Activated CD4-positive, alpha-beta memory T cell treated with anti-CD3 and anti-CD28 coated beads, Interleukin-2, amount 10 ng/mL, durations not matched to agents 7 days and 5 days (primary cell): ENCODE measurements at places on chromosomes 16 and 17. TPM values are rescaled to one million over a fixed set of nuclear protein-coding genes. Genes with fewer than 3 reads are reported as not detected.

DNA sequence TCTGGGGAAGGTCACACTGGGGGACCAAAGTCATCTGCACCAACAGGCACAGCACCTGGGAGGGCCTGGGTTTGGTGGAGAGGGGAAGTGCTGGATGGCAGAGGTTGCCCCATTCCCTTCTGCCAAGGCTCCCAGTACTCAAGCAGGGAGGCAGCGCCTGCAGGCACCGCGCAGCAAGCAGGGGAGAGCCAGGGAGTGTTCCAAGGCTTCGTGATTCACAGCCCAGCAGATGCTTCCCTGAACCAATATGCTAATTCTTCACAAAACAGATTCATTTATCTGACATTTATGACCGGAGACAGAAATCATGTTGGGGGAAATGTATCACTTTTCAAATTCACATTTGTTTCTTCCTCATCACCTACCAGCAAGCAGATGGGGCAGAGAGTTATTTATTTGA, 13.4 kb upstream of the CDH5 start:
- H3K36me3 ChIP-seq: no peaks in the 10 kb centered on the region
- H3K4me1 ChIP-seq: no peaks in the 10 kb centered on the region
- no peak for DNase-seq
- no peak overlapping the region for H3K27ac ChIP-seq

- peaks cover 5% of the 10 kb centered on the region for H3K27me3 ChIP-seq
- no peaks in the 10 kb centered on the region for H3K36me3 ChIP-seq
- H3K4me1 ChIP-seq: no peaks in the 10 kb centered on the region
Measured at GRCh38 chr16:12927591-12927990, 26.2 kb downstream of the SHISA9 start.

CCDC144A gene
- 5.3 TPM for total RNA-seq

DNA sequence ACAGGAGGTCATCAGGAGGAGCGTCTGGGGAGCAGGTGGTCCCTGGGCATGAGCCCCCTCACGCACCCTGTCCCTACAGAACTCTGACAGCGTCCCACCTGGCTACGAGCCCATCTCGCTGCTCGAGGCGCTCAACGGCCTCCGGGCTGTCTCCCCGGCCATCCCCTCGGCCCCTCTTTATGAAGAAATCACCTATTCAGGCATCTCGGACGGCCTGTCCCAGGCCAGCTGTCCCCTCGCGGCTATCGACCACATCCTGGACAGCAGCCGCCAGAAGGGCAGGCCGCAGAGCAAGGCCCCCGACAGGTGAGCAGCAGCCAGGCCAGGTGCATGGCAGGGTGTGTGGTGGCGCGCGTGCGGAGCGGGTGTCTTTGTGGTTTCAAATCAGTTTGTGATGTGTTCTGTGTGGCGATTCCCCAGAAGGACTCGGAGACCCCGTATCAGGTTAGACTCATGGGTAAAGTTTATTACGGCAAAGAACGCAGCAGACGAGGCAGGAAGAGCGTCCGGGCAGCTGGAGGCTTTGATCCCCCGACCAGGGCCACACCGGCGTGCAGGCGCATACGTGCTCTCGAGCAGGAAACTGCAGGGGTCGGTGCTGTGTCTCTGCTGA, 11.8 kb upstream of the NUDT16L1 start:
- no peaks in the 10 kb centered on the region for H3K27me3 ChIP-seq
- H3K4me1 ChIP-seq: peaks cover 19% of the 10 kb centered on the region
- H3K36me3 ChIP-seq: peaks cover 23% of the 10 kb centered on the region
- no peak for DNase-seq
- H3K27ac ChIP-seq: no peak overlapping the region

DNA sequence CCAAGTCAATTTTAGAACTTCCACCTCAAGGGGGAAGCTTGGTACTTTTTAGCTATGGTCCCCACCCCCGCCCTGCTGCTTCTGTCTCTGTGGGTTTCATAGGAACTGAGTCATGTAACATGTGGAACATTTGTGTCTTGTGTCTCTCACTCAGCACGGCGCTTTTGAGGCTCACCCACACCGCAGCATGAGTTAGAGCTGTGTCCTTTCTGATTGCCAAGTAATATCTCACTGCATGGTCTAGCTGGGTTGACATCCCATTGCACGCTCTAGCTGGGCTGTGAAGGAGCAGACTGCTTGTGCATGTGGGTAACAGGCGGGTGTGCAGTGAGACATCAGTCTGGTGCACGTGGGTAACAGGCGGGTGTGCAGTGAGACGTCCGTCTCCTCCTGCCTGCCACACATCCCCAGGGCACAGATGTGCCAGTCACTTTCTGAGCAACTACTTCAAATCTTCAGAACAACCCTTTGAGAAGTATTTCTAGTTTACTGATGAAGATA, 26.4 kb upstream of the SLC7A5 start:
- H3K27ac ChIP-seq: peak overlapping the region; percentile 100
- no peaks in the 10 kb centered on the region for H3K27me3 ChIP-seq
- DNase-seq: peak; percentile 93
- H3K4me1 ChIP-seq: peaks cover 56% of the 10 kb centered on the region

DNA sequence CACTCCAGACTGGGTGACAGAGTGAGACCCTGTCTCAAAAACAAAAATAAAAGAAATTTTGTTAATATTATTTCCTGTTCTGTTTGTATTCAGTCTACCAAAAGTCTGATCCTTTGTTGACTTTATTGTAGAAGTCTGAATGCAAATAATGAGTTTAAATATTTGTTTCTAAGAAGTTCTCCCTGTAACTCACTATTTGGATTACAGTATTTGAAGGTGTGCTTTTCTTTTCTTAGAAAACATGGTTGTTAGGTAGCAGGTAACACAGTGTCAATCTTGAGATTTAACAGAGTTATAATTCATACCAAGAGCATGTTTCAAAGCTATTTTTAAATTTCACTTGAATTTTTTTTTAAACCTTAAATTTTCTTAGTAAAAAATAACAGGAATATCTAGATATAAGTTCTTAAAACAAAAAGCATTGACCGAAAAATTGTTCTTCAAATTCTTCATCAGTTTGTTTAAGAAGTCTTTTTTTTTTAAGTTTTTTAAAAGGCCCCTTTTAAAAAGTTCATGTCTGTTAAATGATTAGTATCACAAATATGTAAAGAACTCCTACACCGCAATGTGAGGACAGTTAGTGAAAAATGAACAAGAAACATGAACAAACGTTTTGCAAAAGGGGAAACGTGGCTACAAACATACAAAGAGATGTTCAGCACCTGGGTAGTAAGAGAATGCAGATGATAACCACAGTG, 35.0 kb downstream of the GAN start:
- no peak overlapping the region for H3K27ac ChIP-seq
- H3K4me1 ChIP-seq: peaks cover 6% of the 10 kb centered on the region
- no peaks in the 10 kb centered on the region for H3K27me3 ChIP-seq
- H3K36me3 ChIP-seq: peaks cover 32% of the 10 kb centered on the region
- DNase-seq: no peak

GRCh38 chr17:53141731-53142130, 681.0 kb upstream of the KIF2B start:
- no peak overlapping the region for H3K27ac ChIP-seq
- no peaks in the 10 kb centered on the region for H3K36me3 ChIP-seq
- H3K4me3 ChIP-seq: no peak overlapping the region

KIF18B gene
- total RNA-seq: 66.9 TPM

GRCh38 chr16:69466547-69466946, 42.1 kb downstream of the CYB5B start:
- peaks cover 53% of the 10 kb centered on the region for H3K36me3 ChIP-seq
- no peak for DNase-seq
- peaks cover 59% of the 10 kb centered on the region for H3K4me1 ChIP-seq
- H3K27ac ChIP-seq: no peak overlapping the region
- H3K4me3 ChIP-seq: no peak overlapping the region

DNA sequence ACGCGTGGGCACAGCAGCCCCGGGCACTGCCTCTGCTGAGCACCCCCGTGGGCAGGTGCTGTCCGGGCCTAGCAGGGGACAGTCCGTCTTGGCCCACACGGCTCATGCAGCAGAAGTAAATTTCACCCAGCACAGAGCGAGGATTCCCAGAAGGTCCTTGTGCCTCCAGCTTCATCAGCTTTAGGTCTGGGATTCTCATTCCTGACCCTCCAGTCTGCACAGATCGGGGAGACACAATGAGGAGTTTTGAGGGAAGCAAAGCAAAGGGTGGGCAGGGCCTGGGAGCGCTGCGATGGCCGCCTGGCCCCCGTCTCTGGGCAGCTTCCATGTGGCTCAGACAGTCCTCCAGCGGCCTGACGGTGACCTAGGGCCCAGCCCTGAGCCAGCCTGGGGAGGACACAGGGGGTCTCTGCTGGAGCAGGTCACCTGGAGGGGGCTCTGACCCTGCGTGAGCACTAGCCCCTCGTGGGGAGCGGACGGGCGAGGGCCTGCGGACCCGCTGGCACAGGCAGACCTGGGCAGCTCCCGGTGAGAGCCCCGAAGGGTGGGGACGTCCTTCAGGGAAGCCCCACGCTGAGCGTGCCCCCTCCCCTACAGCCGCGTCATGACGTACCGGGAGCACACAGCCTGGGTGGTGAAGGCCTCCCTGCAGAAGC, 30.7 kb upstream of the CHMP6 start:
- H3K4me3 ChIP-seq: no peak overlapping the region
- no peaks in the 10 kb centered on the region for H3K27me3 ChIP-seq
- H3K36me3 ChIP-seq: peaks cover 12% of the 10 kb centered on the region
- no peak overlapping the region for H3K27ac ChIP-seq
- DNase-seq: no peak
- H3K4me1 ChIP-seq: no peaks in the 10 kb centered on the region

DNA sequence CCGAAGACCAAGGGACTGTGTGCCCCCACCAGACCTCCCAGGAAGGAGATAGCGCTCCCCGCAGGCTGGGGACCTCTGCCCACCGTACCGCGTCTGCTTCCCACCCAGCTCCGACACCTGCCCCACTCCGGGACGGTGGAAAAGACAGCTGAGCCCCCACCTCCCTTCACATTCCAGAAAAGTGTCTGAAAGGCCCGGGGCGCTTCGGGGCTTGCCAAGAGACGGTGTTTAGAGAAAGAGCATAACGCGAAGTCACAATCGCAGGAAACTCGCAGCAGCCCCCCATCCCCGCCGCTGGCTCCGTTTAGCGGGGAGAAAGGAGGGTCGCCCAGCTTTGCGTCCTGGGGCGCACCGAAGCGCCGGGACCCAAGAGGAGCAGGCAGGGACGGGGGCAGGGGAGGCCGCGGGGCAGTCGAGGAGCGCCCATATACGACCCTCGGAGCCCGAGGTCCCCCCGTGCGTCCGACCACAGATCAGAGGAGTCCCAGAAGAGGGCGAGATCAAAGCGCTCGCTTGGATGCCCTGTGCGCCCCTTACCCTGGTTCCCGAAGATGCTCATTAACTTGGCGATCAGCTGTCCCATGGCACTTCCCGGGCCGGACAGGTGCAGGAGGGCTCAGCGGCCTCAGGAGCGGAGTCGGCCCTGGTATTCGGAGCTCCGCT, 652 bp downstream of the ARL5C start:
- no peak overlapping the region for H3K27ac ChIP-seq
- peaks cover 3% of the 10 kb centered on the region for H3K36me3 ChIP-seq
- H3K27me3 ChIP-seq: peaks cover 36% of the 10 kb centered on the region

- peaks cover 5% of the 10 kb centered on the region for H3K27me3 ChIP-seq
- H3K36me3 ChIP-seq: no peaks in the 10 kb centered on the region
- no peak for DNase-seq
- no peaks in the 10 kb centered on the region for H3K4me1 ChIP-seq
- no peak overlapping the region for H3K4me3 ChIP-seq
Measured at GRCh38 chr16:84413244-84414004, 45.1 kb downstream of the ATP2C2 start.

ZNF286A gene
- 20.0 TPM for total RNA-seq

HOXB4 gene
- total RNA-seq: 6.2 TPM

GRCh38 chr17:61410141-61411010, 10.7 kb downstream of the TBX2 start:
- peaks cover 19% of the 10 kb centered on the region for H3K4me1 ChIP-seq
- peaks cover 56% of the 10 kb centered on the region for H3K27me3 ChIP-seq
- H3K4me3 ChIP-seq: peak overlapping the region; percentile 38
- H3K27ac ChIP-seq: no peak overlapping the region
- no peaks in the 10 kb centered on the region for H3K36me3 ChIP-seq

GRCh38 chr17:57584050-57584551, 161.0 kb downstream of the CCDC182 start:
- DNase-seq: no peak
- no peaks in the 10 kb centered on the region for H3K27me3 ChIP-seq
- no peaks in the 10 kb centered on the region for H3K4me1 ChIP-seq
- H3K36me3 ChIP-seq: no peaks in the 10 kb centered on the region
- no peak overlapping the region for H3K4me3 ChIP-seq

DNA sequence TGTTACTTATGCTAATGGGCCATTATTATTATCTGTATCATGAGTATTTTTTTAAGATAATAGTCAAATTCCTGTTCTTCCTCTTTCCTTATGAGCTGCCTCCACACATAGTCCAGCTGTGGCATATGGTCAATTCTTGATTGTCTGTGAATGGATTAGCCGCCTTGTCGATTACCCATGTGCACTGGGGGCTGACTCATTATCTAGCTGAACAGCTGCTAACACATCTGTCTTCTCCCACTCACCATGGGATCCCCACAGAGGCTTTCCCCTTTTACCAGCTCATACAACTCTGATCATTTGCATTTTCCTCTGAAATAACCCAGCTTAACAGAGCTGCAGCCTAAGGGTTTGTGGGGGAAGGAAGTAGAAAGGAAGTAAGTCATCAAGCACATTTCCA, 915.0 kb downstream of the CDH11 start:
- DNase-seq: no peak
- no peaks in the 10 kb centered on the region for H3K4me1 ChIP-seq
- H3K36me3 ChIP-seq: no peaks in the 10 kb centered on the region

CIITA gene
- total RNA-seq: 48.9 TPM

TBC1D3H gene
- total RNA-seq: not detected

DNA sequence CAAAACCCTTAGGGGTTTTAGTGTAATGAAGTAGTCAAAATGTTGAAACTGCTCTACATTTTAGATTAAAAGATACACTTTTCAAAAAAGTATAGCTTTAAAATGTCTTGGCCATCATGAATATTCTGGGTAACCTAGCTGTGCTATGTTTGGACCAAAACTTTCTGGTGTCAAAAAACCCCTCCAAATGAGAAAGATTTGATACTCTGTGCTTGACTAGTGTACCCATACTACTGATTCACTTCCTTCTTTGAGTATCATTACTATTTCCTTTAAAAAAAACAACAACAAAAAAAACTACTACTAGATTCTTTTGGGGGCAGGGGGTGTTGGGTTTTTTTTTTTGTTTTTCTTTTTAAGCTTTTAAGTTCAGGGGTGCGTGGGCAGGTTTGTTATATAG, 37.3 kb downstream of the PTRH2 start:
- H3K4me3 ChIP-seq: no peak overlapping the region
- H3K36me3 ChIP-seq: peaks cover 77% of the 10 kb centered on the region
- H3K4me1 ChIP-seq: peaks cover 31% of the 10 kb centered on the region
- peak overlapping the region; percentile 12 for H3K27ac ChIP-seq
- no peak for DNase-seq
- no peaks in the 10 kb centered on the region for H3K27me3 ChIP-seq

KDM6B gene
- 20.9 TPM for total RNA-seq

DNA sequence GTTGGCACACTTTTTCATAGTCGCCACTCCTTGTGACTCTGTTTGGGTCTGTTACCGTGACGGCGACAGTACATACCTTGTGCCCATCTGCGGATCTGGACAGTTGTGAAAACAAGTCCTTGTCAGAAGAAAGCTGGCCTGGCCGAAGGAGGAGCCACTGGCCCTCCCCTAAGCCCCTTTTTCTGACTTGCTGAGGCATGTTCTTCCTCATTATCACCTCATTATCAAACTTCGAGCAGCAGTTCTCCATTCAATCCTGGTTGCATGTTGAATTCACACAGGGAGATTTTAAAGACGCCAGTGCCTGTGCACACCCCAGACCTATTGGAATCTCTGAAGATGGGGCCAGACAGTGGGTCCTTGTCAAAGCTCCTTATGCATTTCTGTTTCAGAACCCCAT, 61.1 kb downstream of the CYLD start:
- peaks cover 12% of the 10 kb centered on the region for H3K4me1 ChIP-seq
- no peak for DNase-seq
- H3K27ac ChIP-seq: no peak overlapping the region
- H3K27me3 ChIP-seq: no peaks in the 10 kb centered on the region
